MG63 (cell line): ENCODE measurements at places on chromosomes 3 and 15. TPM values are rescaled to one million over a fixed set of nuclear protein-coding genes. Genes with fewer than 3 reads are reported as not detected.

GRCh38 chr15:80778964-80779657 is at the start of gene CEMIP:
Gene CEMIP, plus strand, starts transcription at chr15:80779370. Its CDS starts 94,510 bp downstream, at chr15:80873880.
- peak; percentile 75 for DNase-seq

DNA sequence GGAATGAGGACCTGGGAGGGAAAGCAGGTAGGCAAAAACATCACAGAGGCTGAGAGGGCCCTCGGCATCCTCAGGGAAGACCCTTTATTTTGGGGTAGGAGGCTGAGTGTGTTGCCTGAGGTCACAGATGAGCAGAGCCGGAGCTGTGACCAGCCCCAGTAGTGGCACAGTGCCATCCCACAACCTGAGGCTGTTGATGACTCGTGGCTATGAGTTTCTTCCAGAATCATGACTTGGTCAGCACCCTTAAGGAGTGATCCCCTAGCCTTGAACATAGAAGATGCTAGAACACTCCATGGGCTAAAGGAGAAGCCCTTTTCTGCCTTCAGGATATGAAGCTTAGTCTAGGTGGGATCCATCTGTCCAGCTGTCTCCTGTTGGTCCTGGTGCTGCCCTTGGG is 19.5 kb upstream of the CXCR6 start:
- peak; percentile 39 for DNase-seq

- no peak for DNase-seq
These were observed 26.4 kb downstream of the RBM6 start for GRCh38 chr3:49966233-49966942.

GRCh38 chr15:98150536-98150935 is 190.0 kb downstream of the ARRDC4 start:
- DNase-seq, result no peak

GRCh38 chr3:29026286-29026685 is 254.6 kb upstream of the RBMS3 start:
- no peak for DNase-seq

DNA sequence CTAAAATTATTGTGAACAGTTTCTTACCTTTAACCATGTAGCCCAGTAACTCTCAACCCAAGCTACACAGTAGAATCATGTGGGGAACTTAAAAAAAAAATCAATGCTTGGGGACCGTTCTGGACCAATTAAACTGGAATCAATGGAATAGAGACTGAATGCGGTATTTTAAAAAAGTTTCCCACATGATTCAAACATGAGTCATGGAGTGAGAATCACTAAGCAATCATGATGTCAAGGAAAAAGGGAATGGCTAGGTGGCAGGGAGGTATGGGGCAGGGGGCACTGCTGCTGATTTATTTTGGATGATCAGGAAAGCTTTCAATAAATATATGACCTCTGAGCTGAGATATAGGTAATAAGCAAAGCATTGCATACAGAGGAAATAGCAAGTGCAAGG is 250.5 kb upstream of the RORA start:
- DNase-seq, result no peak

- DNase-seq, result no peak
These were observed 1.6 kb upstream of the MEIS2 start for GRCh38 chr15:37101980-37102304.

- DNase-seq, result no peak
These were observed 160.1 kb downstream of the NEK10 start for GRCh38 chr3:27208961-27209616.

GRCh38 chr3:27507515-27508266 is 23.5 kb upstream of the SLC4A7 start:
- no peak for DNase-seq

DNA sequence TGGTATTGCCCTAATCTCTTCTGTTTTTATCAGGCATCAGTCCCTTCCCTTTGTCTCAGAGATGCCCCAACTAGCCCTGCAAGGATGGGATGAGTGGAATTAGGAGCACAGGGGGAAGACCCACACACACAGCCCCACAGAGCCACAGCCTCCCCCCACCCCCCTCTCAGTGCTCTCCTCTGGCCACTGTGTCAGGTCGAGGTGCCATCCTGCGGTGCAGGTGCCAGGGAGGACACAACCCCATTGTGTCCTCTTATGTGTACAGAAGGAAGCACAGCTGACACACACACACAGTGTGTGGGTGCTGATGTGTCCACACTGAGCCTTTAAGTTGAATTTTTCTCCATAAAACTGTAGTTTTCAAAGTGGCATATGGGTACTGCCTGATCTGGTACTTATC is 534.5 kb downstream of the OCA2 start:
- no peak for DNase-seq

DNA sequence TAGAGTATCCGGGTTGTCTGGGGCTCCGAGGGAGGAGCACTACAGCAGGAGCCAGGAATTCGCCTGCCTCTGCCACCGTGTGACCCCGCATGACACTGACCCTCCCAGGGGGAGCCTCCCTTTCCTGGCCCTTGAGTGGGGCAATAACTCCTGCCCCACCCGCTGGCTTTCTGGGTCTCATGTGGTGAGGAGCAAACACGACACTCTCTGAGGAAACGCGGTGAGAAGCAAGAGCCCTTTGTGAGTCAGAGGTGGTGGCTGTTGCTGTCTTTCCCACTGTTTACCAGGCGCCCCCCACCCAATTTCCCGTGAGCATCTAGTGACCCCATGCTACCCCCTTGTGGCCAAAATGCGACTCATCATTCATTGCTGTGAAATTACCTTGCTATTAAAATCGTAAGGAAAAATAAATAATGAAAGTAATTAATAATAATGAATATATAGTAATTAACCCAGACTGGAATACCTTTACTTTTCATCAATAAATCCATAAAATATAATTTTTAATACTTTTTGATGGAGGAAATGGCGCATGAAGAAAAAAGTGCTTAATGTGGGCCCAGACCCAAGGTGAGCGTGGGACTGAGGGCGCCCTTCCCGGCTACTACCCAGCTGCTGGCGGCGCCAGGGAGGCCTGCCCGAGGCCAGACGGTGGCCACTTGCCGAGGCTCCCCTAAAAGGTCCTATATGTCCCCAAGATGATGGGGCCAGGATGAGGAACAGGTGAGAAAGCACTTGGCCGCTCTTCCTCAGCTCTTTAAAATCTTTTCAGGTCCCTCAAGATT is 29.3 kb downstream of the CCNL1 start:
- peak; percentile 55 for DNase-seq

GRCh38 chr15:90837094-90837493 is 31.3 kb upstream of the FURIN start:
- DNase-seq, result no peak

DNA sequence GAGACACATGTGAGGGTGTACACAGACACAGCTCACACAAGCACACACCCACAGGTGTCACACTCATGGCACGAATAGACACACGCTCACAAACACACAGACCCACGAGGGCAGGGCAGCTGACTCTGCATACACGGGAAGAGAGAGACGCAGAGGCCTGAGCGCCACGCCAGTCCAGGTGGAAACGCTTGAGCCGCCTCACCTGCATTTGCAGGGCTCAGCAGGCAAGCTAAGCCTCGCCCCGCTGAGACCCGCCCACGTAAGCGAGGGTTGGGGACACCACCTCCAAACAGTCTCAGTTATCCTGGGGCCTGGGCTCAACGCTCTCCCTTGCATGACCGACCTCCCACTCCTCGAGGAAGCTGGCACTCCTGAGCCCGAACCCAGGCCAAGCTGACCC is 73.2 kb downstream of the TLE3 start:
- no peak for DNase-seq

DNA sequence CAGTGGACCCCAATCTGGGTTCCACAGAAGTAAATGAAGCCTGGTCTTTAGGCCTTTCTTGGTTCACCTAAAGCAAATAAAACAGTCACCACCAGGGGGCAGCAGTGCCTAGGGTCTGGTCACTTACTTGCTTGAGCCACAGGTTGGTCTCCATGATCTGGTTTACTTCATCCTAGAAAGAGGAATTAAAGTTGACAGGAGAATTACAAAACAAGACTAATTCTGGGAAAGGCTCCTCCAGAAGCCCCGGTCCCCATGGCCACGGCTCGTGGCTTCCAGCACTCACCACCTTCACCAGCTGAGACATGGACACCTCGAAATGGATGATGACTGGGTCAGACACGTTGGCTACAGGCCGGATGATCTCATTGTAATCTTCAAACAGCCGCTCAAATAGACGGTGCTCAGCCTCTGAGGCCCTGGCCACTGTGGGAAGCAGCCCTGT is 2.3 kb downstream of the CHRNA3 start:
- peak; percentile 76 for DNase-seq

Gene GPR87
- 0.23 TPM in 1 of 2 replicates, not detected in the other for total RNA-seq

Gene SMARCC1
- total RNA-seq, result 33.4 and 40.8 TPM in 2 replicates

Gene FBN1
- total RNA-seq, result 174 and 179 TPM in 2 replicates

Gene FEZF2
- total RNA-seq, result not detected in 2 replicates

Gene CCR1
- total RNA-seq, result not detected in 2 replicates
